ENCODE measurements at places on chromosomes 3 and 15. TPM values are rescaled to one million over a fixed set of nuclear protein-coding genes. Genes with fewer than 3 reads are reported as not detected.

The CORO2B gene
- total RNA-seq, result 19.2 TPM

The OR5K4 gene
- total RNA-seq, result not detected

The KCNH8 gene
- 11.0 TPM for total RNA-seq

The PPIB gene
- total RNA-seq, result 186 TPM

The HOMER2 gene
- 45.2 TPM for total RNA-seq

The MYLK gene
- total RNA-seq, result 6.1 TPM

The SH3GL3 gene
- total RNA-seq, result 187 TPM

The CCR9 gene
- total RNA-seq, result 0.41 TPM

The NXPE3 gene
- 17.1 TPM for total RNA-seq

The ZNF660 gene
- total RNA-seq, result 11.8 TPM

The CCDC191 gene
- total RNA-seq, result 4.1 TPM

The TNNC1 gene
- total RNA-seq, result 0.41 TPM

The GCSAM gene
- total RNA-seq, result not detected

DNA sequence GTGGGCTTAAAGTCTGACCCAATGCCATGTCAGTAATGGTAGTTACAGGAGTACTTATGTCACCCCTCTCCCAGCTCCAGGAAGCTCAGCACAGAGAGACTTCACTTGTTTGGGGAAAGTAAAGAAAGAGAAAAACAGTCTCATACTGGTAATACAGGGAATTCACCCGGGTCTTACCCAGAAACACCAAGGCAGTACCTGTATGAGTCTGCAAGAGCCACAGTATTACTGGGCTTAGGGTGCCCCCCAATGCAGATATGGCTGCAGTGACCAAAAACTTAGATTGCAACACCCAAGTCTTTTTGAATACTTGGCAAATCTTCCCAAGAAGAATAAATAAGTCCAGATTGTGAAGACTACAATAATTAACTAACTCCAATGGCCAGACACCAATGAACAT, 622.1 kb downstream of the IGSF11 start:
- no peak for DNase-seq

- no peak for DNase-seq
Measured at GRCh38 chr15:77830051-77830468, 197.3 kb upstream of the LINGO1 start.

- no peak for DNase-seq
Measured at GRCh38 chr3:149307435-149307783, 26.0 kb downstream of the TM4SF18 start.

- DNase-seq, result no peak
Measured at GRCh38 chr3:121995161-121996137, 26.6 kb downstream of the ILDR1 start.

GRCh38 chr3:14117468-14118399, 6.9 kb downstream of the CHCHD4 start:
- no peak for DNase-seq

DNA sequence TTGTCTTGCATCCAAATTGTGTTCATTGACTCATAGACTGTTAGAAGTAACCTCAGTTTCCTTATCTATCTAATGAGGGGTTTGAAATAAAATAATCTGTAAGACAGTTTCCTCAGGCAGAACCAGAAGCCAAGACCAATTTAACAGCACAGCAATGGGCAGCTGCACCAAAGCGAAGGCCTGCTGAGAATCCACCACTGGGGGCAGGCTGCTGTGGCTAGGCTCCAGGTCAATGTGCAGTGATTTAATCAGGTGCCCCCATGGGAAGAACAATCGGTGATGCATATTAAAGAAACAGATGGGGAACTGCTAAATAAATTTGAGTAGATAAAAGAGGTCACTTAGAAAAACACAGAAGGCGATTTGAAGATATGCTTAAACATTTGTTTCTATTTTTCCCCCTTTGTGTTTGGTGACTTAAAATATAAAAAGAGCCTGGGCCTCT, 28.0 kb upstream of the TMOD3 start:
- DNase-seq, result no peak

DNA sequence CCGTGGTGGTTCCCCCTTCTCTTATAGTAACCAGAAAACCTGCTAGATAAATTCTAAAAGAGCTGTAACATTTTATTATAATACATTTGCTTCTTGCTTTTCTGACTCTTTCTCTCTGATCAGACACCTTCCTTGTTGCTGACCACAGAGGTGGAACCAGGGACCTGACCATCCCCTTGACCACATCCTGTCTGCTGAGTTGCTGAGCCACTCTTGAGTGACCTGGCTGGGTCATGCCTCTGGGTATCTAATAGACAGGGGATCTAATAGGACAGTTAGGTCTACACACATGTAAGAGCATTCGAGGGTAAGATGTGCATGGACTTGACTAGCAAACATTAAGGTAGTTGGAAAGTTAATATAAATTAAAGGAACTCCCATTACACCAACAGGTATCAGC, 22.8 kb upstream of the TRIM59 start:
- DNase-seq, result no peak

DNA sequence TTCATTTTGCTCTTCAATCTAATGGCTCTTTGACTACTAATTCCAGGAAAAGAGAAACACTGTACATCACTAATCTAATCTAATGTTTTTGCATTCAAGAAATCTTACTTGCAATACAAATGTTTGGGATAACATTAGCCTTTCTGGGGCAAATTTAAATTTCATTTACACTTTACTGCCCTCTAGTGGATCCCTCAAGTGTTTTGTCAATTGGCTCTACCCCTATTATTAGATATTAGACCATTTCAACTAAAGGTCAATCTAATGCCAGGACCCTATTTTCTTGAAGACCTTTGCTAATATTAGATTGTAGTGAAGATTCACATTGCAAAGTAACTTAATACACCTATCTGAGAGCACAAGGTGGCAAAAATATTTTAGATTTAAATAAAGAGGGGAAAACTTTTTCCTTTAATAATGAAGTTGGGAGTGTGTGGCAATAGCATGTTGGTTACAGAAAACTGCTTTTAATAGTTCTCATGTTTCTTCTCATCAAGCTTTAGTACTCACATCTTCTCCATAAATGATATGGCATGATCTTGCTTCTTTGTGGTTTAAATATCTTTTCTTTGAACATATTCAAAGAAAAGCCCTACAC, 5.0 kb downstream of the C2CD4A start:
- no peak for DNase-seq

DNA sequence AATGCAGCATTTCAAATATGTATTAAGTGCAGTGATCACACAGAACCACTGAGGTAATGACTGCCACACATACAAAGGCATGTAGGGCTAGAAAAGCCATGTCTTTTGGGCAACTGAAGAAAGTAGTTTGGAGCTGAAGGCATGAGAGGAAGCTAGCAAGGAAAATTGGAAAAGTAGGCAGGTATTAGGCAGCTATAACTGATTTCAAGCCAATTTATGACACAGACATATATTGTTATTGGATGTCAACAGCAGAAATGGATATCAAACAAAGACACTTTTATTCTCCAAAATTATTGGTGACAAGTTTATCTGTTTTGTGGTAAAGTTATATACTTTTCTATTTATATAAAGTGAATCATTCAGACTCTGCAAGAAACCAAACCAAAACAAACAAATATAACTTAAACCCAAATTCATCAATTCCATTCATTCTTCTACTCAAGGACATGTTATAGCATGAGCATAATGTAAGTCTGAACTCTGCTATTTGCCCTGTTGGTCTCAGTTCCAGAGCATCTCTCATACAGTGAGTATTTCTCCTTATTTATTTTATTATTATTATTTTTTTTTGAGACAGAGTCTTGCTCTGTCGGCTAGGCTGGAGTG, 307.4 kb upstream of the COL8A1 start:
- DNase-seq, result no peak

DNA sequence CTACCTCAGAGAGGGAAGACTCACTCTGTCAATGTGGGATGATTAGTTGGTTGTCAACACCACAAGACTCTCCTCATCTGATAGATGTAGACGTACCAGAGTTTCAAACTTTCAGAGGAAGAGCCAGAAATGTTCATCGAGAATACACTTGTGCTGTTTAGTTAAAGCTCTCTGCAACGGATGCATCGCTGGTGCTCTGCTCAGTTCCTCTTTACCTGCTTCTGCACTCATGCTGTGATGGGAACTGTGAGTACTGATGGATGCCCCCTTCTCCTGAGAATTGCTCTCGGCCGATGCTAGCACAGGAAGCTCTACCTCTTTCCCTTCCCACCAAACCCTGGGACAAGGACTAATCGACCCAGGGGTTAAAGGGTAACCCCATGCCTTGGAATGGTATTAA, 51.8 kb upstream of the CCDC54 start:
- no peak for DNase-seq

DNA sequence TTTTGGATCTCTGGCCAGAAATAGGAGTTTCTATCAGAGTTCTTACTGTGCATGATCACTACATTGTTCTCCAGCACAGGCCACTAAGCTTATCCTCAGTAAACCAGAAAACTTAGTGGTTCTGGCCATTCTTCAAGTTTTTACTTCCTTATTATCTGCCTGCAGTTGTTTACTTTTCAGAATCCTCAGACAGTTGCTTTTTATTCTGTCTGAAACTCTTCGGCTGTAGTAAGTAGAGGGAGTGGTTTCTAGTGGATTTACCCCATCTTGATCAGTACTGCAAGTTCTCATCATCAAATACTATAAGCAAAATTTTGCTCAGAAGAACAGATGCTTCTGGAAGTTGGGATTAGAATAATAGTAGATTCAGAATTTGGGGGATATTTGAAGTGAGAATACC, 193.0 kb upstream of the RARB start:
- DNase-seq, result no peak

GRCh38 chr15:90078965-90079364, 23.3 kb downstream of the IDH2 start:
- DNase-seq, result no peak

GRCh38 chr3:76933245-76933644, 106.7 kb upstream of the ROBO2 start:
- no peak for DNase-seq

DNA sequence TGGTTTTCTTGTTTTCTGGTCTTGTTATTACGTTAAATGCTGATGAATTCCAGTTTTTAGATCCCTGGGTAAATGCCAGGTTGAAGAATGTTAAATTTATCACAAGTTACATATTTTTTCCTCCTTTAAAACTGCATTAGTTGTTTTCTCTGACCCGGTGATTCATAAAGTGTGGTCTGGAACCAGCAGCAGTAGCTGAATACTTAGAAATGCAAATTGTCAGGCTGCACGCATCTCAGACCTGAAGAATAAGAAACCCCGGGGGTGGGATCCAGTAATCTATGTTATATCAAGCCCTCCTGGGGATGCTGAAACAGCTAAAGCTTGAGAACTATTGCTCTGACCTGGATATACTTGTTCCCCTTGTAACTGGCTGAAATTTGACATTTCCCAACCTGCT, 69.1 kb downstream of the PEX5L start:
- DNase-seq, result no peak

DNA sequence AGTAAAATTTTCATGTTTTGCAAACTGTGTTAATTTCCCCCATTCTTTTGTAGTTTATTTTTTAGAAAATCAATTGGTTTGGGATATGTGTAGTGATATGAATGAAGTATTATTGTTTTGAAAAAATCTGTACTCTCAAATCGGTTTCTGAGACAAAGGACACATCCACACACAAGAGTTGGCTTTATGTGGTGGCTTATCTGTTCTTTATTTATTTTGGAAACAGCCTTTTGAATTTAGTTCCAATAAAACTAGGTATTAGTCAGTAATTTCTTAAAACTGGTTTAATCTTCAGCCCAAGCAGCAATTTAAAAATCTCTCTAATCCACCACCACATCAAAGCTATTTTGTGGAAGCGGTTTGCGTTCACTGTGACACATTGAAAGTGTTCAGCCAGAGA, 741.5 kb upstream of the GRM7 start:
- DNase-seq, result no peak

- DNase-seq, result no peak
Measured at GRCh38 chr3:180707896-180708295, 28.6 kb upstream of the CCDC39 start.

GRCh38 chr15:29678504-29679034, 143.7 kb downstream of the TJP1 start:
- no peak for DNase-seq

GRCh38 chr15:84789762-84790161, 27.4 kb upstream of the ALPK3 start:
- DNase-seq, result no peak

GRCh38 chr3:178562143-178562946, 26.1 kb downstream of the KCNMB2 start:
- DNase-seq, result no peak

DNA sequence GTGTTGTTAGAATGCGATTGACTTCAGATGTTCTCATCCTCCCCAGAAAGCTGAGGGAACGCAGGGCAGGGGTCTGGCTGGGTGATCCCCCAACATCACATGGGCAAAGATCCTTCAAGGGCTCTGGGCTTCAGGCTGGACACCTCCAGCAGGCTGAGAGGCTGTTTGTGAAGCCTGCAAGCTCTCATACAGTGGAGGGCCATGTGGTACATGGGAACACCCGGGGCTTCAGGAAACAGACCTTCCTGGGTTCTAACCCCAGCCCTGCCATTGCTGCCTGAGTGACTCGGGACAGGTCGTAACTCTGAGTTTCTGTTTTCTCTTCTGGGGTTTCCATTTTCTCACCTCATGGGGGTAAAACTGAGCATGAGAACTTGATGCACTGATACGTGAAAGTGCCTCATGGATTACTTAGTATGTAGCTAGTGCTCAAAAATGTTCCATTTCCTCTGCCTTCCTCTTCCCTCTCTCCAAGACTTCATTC, 81.2 kb downstream of the TLE3 start:
- no peak for DNase-seq

GRCh38 chr15:39641191-39641889, 60.5 kb downstream of the THBS1 start:
- DNase-seq, result no peak

- DNase-seq, result no peak
Measured at GRCh38 chr3:70120357-70120966, 120.9 kb downstream of the SAMMSON start.

DNA sequence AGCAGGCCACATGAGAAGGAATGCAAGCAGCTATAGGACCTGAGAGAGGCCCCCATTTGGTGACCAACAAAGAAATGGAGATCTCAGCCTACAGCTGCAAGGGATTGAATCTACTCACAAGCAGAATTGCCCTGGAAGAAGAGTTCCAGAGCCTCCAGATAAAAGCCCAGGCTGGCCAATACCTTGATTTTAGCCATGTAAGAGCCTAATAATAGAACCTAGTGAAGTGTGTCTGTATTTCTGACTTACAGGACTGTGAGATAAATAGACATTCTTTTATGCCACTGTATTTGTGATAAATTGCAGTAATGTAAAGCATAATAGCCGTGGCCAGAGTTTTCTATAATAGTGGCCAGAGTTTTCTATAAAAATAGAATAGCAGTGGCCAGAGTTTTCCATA, 254.6 kb downstream of the PYDC2 start:
- DNase-seq, result no peak

GRCh38 chr3:52742418-52743041, 28.2 kb downstream of the NEK4 start:
- DNase-seq, result no peak

GRCh38 chr3:12948891-12949711, 107.7 kb upstream of the RPL32 start:
- DNase-seq, result no peak

GRCh38 chr3:111787556-111788463, 71.3 kb upstream of the PHLDB2 start:
- DNase-seq, result no peak
